ENCODE measurements at places on chromosomes 16 and 17.

DNA sequence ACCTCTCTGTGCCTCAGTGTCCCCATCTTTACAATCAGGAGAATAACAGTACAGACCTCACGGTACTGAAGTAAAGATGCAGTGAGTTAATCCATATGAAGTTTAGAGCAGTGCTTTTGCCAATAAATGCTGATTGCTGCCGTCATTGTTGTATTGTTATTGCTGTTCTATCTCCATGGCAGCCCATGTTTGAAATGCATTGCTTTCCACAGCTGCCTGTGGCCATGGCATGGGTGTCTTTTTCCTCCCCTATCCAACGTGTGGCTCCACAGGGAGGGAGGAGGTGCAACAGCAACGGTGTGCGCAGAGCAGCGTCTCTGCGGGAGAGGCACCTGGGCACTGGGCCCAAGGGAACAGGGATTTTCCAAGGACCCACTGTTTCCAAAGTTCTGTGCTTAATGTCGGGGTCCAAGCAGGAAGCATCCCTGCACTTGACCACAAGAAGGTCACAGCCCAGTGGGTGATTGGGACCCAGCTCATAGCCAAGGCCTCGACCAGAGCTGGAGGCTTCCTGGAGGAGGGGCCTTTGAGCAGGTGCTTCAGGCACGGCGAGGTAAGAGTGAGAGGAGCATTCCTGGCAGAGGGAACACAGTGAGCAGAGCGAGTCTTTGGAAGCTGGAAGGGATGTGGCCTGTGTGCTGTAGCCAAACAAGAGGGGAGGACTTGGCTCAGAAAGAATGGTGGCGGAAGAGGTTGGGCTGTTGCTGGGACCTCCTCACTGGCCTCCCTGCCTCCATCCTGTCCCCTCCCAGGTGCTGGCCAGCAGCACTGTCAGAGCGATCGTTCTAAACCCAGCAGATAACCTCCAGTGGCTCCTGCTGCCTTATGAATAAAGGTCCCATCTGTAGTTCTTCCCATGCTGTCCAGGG is 3.9 kb downstream of the RAI1 start:
- peak; percentile 43 for DNase-seq

DNA sequence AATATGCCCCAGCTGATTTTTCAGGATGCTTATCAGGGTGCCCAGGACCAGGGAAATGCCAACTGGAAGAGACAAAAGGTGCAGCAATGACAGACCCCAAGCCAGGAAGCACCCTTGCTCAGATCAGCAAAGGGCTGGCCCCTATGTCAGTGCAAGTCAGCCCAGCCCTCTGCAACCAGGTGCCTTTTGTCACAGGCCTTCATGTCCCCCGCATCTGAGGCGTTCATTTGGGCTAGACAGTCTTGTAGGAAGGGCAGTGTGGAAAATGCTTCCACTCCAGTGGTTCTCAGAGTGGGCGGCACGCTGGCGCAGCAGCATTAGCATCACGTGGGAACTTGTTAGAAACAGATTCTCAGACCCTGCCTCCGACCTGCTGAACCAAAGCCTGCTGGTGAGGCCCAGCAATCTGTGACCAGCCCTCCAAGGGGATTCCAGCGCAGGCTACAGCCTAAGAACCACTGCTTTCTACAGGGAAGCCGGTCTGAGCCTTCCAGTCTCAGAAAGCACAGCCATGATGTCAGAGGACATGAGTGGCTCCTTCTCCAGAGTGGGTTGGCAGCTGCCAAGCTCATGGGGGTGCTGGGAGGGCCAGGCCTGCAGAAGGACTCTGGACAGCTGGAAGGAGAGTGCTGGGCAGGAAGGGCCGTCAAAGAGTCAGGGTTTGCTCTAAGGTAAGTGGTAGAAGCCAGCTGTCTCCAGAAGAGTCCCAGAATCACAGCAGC is 13.1 kb downstream of the SLC47A2 start:
- no peak for DNase-seq

GRCh38 chr16:262121-262745 is 13.5 kb downstream of the RGS11 start:
- DNase-seq, result no peak

DNA sequence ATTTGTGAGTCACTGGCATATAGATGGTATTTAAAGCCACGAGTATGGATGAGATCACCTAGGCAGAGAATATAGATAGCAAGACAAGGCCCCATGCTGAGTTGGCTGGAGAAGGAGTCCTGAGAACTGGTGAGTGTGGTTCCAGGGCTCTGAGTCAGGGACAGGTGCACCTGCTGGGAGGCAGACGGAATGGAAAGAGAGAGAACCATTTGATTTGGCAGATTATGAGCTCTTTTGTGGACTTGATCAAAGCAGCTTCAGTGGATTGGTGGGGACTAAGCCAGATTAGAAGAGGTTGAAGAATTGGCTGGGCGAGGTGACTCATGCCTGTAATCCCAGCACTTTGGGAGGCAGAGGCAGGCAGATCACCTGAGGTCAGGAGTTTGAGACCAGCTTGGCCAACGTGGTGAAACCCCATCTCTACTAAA is 4.3 kb upstream of the C16orf92 start:
- DNase-seq, result no peak

DNA sequence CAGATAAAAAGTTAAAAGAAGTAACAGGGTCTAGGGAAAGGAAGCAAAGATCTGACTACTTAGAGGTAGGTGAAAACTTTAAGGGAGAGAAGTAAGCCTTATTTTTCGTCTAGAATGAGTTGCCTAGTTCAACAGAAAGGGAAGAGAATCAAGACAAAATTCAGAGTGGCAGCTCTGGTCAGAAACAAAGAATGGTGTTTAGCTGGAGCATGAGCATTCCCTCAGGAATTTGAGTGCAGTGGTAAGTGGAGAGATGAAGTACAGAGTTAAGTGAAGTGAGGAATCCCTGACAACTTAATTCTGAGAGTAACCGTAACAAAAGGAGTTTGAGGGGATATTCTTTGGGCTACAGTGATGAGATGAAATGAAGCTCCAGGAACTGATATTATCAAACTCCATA is 11.5 kb downstream of the SMG6 start:
- no peak for DNase-seq

DNA sequence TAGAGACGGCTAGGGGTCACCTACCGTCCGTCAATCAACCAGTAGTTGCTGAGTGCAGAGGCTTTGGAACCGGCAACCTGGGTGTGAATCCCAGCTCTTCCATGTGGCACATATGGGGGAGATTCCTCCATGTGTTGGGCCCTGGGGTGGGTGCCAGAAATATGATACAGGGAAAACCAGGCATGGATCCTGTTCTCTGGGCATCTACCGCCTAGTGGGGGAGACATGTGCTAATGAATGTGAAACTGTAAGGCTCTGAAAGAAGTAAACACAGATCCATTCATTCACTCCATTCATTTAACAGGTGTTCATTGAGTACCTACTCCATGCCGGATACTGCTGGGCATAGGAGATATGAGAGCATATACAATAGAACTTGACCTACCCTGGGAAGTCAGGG is 39.5 kb upstream of the SDK2 start:
- DNase-seq, result no peak

- DNase-seq, result no peak
Measured at GRCh38 chr17:17856386-17856785, 19.6 kb upstream of the SREBF1 start.

- DNase-seq, result no peak
Measured at GRCh38 chr17:65064452-65065019, 8.0 kb upstream of the GNA13 start.

- no peak for DNase-seq
Measured at GRCh38 chr17:1896243-1897104, 66.7 kb downstream of the RPA1 start.

- DNase-seq, result no peak
Measured at GRCh38 chr17:73356561-73357170, 44.9 kb upstream of the CDC42EP4 start.

Data from common myeloid progenitor, CD34-positive (primary cell).